ENCODE measurements at places on chromosomes 6 and 20.

- no peak for DNase-seq
Observed at GRCh38 chr6:106730718-106731117, 101.3 kb downstream of the QRSL1 start.

- DNase-seq: no peak
Observed at GRCh38 chr6:32886681-32887383, 32.8 kb downstream of the PSMB9 start.

GRCh38 chr6:104884867-104885517 lies 25.3 kb upstream of the HACE1 start:
- no peak for DNase-seq

DNA sequence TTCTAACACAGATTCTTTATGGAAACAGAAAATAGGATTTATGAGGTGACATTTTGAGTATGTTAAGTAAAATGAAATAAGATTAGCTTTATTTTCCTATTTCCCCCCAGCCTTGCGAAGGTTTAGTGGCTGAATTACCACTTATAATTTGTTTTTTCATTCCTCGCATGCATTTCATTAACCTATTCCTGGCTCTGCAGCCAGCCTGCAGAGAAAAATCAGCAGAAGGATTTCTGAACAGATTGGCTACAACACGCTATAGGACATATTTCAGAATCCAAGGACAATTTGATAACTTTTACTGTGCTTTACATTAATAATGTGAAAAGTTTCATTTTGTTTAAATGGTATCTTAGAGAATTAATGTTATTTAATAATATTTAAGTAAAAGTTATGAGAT lies 162.4 kb upstream of the MMS22L start:
- DNase-seq: no peak

GRCh38 chr6:161598896-161599295 lies 325.0 kb upstream of the AGPAT4 start:
- DNase-seq: no peak

- DNase-seq: no peak
Observed at GRCh38 chr6:18388271-18388670, 1.1 kb downstream of the RNF144B start.

GRCh38 chr20:63215101-63216040 lies 560 bp downstream of the YTHDF1 start:
- no peak for DNase-seq

DNA sequence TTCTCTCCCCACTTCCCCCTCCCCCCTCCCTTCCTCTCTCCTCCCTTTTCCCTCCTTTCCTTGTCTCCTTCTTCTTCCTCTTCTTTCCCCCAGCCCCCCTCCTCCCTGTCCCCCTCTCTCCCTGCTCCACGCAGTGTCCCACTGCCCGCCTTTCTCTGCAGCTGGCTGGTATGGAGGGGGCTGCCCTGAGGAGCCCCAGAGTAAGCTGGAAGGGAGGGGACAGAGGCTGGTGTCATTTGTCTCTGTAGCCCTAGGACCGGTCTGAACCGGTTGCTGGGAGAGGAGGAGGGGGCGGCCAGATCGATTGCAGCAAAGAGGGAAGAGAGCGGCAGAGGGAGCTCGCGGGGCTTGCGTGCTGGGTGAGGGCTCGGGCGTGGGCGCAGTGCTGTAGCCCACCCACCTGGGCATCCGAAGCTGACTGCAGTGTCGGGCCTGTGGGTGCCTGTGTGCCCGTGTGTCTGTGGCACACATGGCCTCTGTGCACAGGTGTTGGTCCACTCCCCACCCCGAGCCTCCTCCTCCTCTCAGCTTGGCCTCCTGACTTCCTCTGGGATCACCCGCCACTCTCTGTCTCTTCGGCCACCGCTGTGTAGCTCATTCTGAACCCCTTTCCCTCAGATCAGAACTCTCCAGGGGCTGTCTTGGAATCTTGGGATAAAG lies 50.6 kb downstream of the SRC start:
- no peak for DNase-seq

DNA sequence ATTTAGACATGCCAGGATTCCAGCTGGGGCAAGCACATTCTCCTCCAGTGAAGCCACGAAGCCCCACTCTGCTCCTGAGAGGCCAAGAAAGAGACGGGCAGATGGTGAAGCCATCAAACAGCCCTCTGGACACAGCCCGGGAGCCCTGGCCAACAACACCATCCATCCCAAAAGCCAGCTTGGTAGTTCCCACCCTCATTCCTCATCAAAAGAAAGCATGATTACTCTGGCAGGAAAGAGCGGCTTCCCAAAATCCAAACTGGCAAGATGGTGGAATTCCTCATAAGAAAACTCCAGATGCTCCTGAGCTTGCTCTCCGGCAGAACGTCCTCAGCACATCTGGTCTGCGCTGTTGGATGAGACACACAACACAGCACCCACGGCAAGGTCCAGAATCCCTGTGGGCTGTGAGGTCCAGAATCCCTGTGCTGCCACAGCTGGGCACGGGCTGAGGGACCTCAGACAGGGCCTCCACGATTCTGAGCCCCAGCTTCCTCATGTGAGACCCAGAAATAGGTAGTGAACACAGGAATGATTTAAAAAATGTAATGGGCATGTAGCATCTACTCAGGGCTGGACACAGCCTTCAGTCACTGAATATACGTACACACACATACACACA lies 52.6 kb downstream of the THBS2 start:
- no peak for DNase-seq

DNA sequence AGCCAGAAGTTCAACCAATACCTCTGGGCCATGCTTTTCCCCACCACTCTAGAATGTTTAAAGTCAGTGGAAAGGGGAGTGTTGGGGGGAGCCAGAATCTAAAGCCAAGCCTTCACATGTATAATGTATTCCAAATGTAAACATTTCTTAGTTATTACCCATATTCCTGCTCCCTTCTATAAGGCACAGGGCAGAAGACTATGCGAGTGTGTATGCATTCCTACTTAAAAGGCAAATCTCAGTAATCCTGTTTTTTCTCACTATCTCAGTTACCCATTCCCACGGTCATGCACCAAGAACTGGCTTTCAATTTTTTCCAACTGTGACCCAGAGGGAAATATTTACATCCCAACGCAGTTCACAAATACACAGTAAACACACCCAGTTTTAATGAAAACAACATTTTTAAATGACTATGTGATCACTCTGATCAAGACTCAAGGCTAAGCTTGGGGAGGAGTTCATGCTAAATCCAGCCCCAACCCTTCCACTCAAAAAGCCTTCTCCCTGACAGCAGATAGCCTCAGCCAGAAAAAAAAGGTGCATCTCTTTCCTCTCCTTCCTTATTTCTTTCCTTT lies 57.5 kb downstream of the EPB41L2 start:
- no peak for DNase-seq

- DNase-seq: no peak
Observed at GRCh38 chr6:33314943-33315792, 1.3 kb upstream of the TAPBP start.

DNA sequence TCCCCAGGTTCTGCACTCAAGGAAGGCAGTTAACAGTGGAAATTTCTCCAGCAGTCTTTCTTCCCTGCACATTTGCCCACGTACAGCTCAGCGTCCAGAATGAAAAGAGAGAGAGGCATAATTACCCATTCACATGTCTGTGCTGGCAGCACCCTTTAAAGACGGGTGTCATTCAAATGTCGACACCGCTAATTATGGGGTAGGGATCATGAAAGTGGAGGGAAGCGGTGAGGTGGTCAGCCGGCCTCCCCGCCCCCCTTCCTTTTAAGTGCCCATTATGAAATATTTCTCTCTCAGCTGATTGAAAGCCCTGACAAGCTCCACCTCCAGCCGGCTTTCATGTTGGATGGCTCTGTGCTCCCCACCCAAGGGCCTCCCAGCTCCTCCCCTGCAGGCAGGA lies 246.1 kb downstream of the BMP7 start:
- DNase-seq: no peak

- no peak for DNase-seq
Observed at GRCh38 chr6:13573669-13574110, 711 bp upstream of the SIRT5 start.

GRCh38 chr6:119119989-119120388 lies 41.5 kb upstream of the FAM184A start:
- DNase-seq: no peak

DNA sequence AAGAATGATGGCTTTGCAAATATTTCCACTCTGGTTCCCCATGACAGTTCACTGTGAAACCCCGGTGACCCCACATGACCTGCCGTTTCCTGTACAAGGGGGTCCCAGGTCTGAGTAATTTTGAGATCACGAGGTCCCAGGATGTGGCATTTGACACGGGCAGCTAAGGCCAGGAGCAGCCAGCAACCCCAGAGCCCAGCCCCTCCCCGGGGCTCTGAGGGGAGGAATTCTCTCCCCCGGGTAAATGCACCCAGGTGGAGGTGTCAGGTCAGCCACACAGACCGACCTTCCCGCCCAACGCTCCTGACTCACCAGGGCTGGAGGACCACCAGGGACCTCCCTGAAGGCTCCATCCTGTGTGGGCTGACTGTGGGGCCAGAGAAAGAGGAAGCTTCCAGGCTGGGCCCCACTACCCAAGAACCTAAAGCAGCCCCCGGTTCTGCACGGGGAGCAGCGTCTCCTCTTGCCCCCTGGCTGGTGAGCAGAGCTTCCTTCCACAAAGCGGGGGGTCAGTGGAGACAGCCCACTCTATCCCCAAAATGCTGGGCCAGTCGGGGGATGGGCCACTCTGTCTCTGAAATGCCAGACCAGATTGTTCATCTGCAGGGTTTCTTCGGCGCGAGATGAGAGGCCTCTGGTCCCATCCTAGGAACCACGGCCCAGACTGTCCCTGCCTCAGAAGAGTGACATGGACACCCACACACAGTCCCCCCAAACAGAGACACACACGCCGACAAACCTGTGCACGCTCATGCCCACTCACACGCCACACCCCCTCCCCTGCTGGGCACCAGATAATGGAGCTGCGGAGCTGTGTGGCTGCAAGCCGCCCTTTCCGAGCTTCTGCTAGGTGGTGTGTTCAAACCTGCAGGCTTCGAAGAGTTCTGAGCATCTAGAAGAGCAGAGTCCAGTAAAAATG lies 23.4 kb upstream of the SLCO4A1 start:
- no peak for DNase-seq

DNA sequence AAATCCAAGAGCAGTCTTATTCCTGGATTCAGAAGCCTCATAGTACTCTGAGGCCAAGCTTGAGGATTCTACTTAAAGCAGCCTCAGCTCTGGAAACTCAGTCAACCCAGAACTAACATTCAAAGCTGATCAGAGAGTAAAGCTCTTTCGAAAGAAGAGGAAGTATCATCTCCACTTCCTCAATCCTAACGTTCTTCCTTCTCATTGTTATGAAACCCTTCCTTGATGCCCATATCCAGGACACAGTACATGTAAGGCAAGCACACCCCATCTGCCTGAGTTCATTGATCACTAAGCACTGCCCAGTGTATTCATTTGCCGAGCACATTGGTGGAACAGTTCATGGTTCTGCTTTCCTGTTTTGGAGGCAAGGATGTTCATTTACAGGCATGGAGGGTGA lies at the start of gene IPCEF1:
TSS of gene IPCEF1 (minus strand) at position 114 of the 400 bp plus-strand sequence. CDS start 90,856 bp downstream, outside the sequence.
- DNase-seq: no peak

Measured in NCI-H2081 treated with DMSO at 0.1 percent for 48 hours (cell line).